Astrocyte (in vitro differentiated cells and primary cell): ENCODE measurements at places on chromosomes 1 and 21.

DNA sequence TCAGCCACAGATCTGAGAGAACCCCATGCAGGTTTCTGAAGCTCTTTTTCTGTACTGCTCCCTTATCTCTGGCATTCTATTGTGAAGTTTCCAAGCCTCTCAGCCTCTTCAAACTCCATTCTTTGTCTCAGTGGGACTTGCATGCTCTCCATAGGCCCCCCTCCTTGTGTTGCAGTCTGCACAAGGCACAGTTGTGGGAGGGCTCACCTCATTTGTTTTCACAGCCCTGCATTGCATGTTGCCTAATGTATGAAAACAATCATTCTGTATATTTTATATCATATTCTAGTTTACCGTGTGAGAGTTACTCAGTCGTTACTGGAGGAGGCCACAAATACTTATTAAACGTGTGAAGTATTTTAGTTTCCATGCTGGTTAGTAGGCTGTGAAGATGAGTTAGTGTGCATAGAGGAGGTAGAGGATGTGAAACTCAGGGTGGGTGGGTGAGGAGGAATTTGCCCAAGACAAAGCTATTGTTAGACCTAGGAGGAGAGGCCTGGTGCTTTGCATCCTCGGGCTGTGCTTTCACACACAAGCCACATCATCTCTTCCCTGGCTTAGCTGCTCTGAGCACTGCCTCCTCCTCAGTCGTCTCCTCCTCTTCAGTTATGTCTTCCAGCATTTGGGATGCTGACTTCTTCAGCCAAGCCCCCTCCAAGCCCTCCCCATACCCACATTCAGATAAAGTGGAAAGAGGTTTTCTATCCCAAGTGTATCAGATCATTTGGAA, 7.8 kb upstream of the CHI3L2 start:
- DNase-seq = no peak

- no peak for DNase-seq
Observed at GRCh38 chr1:29657816-29658215, 421.5 kb downstream of the PTPRU start.

GRCh38 chr1:192627901-192628300, 8.0 kb upstream of the RGS13 start:
- DNase-seq = no peak

DNA sequence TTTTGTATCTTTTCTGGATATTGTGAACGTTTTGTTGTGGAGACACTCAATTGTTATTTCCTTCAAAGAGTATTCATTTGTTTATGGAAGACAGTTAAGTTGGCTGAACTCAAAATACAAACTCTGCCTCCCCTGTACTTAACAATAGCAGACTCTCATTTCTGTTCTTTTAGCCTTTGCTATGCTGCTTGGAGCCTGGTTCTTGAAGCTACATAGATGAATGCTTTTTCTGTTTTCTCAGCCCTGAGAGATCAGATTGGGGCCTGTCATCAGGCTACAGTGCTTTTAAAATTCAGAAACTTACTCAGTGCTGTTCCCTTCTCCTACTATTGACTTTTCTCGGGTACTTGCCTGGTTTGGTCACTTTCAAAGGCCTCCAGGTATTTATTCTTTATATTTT, 215.7 kb upstream of the LYPLAL1 start:
- no peak for DNase-seq

DNA sequence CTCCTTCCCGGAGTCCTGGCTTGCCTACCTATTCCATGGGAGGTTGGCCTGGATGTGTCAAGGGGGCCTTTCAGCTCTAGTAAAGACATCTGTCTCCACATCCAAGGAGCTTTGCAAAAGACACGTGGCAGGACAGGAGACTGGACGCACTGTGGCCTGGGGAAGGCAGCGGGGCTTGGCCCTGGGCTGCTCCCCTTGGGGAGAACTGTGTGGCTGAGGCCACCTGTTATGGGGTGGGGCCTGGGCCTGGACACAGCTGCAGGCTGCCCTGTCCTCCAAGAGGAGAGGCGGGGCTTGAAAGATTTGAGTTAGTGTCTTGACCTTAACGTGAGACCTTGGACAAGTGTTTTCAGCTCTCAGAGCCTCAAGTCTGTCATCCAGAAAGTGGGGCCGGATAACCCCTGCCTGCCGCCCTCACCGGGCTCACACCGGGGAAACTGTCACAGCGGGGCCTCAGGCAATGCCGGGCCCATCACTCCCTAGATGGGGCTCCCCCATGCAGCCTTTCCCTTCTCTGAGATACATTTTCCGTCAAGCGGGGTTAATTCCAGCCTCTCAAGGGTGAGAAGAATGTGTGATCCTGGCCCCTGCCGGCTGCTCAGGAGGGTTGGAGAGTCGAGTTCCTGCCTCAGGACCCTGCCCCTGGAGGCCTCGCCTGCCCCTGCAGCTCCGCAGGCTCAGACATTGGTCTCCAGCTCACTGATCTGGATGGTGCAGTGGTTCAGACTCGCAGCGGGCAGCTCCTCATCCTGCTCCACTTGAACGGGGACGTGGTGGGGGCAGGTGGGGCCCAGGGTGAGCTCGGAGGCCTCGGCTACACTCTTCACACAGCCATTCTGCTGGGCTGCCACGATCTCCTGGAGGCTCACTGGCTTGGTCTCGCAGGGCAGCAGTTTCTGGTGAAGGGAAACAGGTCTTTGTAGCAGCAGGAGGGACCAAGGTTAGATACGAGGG, 25.6 kb downstream of the PODN start:
- no peak for DNase-seq

DNA sequence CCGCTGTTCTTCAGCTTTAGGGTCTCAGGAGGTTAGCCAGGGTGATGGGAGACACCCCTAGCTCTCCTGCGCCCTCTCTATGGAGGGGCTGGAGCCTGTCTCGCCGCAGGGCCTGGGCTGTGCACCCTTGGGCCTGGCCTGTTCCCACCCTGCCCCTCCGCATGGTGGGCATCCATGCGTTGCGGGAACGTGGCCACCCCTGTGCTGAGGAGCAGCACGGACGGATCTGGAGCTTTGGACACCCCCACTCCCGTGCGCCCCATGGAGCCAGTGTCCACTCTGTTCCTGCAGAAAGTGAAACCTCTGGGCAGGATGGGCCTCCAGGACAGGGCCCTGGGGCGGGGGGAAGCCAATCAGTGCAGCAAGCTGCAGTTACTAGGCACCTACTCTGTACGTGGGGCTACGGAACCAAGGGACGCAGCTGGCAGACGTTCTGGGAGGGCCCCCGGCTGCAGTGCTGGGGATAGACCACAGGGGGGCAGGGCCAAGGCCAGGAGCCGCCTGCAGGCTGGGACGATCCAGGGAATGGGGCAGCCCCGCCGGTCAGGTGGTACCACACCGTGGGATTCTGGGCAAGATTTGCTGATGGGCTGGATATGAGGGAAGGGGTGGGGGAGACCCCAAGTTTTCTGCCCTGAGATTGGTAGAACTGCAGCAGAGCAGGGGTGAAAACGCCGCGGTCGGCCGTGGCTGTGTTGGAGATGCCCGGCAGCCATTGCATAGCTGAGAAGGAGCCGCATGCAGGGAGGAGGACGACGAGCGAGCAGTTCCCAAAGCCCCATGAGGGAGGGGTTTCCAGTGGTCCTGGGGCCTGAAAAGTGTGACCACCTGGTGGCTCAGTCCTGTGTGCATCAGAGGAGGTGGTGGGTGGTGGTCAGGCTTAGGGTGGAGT, 43.3 kb downstream of the TP73 start:
- no peak for DNase-seq

DNA sequence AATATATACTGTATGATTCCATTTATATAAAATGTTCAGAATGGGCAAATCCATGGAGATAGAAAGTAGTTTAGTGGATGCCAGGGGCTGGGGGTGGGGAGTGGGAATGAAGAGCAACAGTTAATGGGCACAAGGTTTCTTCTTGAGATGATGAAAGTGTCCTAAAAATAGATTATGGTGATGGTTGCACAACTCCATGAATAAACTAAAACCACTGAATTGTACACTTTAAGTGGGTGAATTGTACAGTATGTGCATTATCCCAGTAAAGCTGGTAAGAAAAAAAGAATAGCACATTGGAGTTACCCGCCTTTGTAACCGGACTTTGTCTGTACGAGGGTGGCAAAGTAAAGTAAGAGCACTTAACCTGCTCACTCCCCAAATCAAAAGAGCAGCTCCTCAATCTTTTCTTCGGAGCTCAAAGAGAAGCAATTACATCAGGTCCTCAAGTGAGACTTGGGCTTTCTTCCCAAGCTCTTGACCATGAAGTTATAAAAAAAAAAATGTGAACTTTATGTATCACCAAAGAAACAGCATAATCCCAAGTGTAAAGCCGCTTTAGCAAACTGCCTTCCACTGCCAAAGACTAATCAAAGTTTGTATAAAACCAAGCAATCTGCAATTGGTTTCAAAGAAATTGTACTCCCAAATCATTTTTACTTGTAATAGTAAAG, 32.1 kb downstream of the ALDH9A1 start:
- DNase-seq = peak; percentile 28

DNA sequence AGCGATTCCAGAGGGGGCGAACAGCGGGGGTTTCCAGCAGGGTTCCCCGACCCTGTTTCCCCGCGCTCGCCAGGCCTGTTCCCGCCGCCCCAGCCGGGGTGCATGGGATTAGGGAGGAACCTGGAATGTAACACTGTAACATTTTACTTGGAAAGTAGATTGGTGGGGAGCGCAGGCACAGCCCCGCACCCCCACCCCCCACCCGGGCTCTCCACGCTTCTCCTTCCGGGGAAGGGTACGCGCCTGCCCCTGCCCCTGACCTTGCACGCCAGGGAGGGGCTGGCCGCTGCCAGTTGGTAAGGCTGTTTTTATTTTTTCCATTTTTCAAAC, 427 bp downstream of the FAM3B start:
- no peak for DNase-seq

- DNase-seq = no peak
Observed at GRCh38 chr1:52906135-52906603, 15.4 kb downstream of the ECHDC2 start.

- DNase-seq = peak; percentile 85
Observed at GRCh38 chr1:235908742-235909520, 42.2 kb upstream of the LYST start.

GRCh38 chr1:18954270-18955071, 2.0 kb downstream of the IFFO2 start:
- no peak for DNase-seq

DNA sequence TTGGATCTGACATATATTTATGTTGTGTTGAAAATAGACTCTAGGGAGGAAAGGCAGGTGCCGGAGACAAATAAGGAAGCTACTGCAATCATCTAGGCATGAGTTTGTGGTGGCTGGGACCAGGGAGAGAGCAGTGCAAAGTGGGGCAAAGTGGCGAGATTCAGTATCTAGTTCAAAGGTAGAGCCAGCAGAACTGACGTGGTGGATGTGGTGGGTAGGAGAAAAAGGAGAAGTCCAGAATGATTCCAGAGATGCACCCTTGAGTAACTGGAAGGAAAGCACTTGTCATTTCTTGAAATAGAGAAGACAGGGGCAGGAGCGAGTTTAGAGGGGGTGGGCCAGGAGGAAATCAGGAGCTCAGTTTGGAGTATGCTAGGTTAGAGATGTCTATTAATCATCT, 275.2 kb downstream of the KAZN start:
- no peak for DNase-seq

DNA sequence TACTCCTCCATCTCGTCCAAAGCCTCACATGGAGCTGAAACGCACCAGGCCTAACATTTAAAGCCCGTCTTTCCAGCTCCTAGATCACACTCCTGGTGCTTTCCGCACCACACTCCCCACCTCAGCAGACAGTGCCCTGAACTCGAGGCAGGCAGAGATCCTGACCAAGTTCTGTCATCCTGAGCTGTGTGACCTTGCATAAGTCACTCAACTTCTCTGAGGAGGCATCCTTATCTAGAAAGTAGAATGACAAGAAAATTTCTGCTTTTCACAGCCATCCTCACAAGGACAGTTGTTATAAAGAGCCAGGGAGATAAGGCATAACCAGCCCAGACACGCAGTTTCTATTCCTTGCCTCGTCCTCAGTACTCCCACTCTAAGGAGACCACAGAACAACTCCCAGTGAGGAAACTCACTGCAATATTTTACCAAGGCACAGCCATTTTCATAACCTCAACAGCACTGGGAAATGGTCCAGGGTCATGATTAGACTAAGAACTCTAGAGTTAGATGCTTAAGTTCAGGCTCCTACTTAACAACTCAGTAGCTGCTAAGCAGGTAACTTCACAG, 3.1 kb downstream of the LRP8 start:
- DNase-seq = peak; percentile 21

DNA sequence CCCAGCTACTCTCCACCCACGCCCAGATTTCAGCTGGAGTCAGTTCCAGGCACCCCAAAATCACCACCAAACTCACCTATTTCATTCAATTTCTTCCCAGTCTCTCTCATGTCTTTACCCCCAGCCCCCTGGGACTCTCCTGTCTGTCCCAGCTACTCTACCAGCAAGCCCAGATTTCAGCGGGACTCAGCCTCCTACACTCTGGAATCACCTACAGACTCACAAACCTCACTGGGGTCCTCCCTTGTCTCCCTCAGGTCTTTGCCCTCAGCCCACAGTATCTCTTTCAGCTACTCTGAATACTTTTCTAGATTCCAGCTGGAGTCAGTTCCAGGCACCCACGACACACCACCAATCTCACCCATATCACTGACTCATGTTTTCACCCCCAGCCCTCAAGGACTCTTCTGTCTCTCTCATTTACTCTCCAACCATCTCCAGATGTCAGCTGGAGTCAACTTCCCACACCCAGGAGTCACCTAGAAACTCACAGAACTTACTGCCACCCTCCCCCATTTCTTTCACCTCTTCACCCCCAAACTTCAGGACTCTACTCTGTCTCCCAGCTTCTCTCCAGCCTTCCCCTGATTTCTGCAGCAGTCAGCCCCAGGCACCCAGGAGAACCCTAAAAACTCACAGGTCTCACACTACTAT, 1529.3 kb upstream of the TPTE start:
- DNase-seq = peak; percentile 41

GRCh38 chr21:45852886-45853400, 128.6 kb upstream of the COL6A1 start:
- DNase-seq = no peak

DNA sequence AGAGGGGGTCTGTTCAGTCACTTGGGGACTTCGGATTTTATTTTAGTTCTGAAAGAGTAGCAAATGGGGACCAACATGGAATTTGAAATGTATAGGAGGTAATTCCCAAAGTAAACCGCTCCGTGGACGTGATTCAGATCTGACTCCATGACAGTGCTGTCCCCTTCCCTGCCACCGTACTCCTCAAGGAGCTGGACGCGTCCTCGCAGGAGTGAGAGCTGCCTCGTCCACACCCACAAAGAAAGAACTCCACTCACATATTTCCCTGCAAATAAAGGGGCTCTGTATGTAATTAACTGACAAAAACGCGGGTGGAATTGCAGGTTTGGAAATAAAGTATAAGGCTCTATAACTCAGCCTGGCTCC, 183.6 kb downstream of the ETS2 start:
- no peak for DNase-seq

DNA sequence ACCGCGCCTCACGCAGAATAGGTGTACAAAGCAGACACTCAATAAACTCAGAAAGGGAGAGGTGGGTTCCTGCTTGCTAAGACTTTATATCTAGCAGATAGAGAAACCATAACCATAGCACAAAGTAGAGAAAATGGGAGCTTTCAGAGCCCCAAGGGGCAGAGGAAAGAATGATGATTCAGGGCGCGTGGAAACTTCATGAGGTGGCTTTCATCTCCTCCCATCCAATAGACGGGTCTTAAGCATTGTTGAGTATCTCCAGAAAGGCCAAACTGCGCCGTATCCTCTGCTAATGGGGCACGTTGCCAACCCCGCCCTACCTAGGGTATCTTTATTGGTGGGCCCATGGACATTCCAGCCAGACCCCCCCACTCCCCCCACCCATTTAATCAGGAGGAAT, 778 bp upstream of the MIXL1 start:
- DNase-seq = no peak
